ENCODE measurements at places on chromosomes 6 and 20.

DNA sequence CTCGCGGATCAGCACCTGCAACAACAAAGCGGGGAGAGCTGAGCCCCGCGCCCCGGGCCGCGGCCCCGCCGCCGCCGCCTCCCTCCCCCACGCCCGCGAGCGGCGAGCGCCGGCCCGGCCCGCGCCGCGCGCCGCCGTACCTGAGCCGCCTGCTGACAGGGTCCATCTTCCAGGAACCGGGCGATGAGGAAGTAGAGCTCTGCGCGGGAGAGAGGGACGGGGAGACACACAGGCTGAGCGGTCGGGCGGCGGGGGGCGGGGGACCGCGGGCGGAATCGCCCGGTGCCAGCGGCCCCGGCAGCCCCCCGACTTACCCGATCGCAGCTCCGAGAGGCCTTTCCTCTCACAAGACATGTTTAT, 359 bp downstream of the PHIP start:
- DNase-seq = no peak

- no peak for DNase-seq
These were observed 6.5 kb downstream of the PEDS1 start for GRCh38 chr20:50146732-50147662.

DNA sequence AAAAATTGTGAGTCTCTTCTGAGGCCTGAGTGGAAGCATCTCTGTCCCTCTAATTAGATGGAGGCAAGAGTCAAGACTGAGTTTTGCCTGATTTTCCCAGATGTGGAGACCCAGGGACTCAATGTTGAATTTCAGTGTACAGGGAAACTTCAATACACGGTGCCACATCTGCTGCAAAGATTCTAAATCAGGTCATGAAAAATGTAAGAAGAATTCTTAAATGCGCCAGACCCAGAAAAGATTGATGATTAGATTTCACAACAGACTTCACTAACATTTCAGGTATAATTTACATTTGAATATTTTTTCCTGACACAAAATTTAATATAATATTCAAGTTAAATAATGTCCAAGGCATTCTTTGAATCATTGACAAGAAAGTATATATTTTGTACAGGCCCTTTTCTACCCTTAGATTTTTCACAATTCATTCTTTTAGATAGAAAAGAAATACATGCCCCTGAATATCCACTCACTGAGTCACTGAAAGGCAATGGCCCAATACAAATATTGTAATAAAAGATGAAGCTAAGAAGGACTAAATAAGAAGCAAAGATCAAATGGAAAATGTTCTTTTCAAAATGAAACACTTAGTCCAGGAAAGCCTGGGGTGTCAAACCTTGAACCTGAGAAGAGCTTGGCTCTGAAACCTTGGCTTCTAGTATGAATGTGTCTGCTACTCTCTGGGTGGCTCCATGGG, 18.2 kb upstream of the HDGFL1 start:
- no peak for DNase-seq

- DNase-seq = no peak
These were observed 33.4 kb downstream of the TNXB start for GRCh38 chr6:32075781-32076180.

DNA sequence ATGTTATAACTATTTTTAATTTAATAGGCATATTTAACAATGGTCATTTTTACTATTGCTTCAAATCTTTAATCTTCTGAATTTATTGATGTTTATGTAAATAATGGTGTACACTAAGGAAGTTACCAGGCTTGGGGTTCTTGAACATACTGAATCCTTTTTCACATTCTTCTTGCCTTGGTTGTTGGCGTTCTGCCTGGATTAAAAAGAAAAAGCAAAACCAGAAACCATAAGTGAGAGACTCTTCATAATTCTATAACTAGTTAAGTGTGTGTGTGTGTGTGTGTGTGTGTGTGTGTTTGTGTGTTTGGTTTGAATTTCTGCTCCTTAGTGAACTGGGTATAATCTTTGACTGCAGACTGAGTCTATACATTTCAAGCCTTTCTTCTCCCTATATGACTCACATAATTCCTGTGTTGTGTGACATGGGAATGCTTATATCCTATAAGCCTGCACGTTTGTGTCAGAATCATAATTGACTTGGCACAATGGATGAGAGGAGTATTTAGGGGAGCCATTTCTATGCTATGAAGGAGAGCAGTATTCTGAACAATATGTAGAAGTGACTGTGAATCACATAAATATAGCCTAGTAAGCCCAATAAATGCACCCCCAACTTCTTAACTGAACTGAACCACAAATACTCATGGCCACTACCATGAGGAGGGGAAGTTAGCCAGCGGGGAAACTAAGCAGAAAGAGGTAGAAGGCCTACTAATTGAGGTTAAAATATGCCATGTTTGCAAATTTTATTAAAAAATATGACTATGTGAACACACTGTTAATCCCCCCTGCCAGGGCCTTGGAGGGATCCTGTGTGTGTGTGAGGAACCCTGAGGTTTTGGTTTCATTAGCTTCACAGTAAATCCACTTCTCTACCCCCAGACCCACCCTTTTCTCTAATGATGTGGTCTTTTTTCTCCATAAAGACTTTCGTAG, 425.5 kb downstream of the BCKDHB start:
- no peak for DNase-seq

DNA sequence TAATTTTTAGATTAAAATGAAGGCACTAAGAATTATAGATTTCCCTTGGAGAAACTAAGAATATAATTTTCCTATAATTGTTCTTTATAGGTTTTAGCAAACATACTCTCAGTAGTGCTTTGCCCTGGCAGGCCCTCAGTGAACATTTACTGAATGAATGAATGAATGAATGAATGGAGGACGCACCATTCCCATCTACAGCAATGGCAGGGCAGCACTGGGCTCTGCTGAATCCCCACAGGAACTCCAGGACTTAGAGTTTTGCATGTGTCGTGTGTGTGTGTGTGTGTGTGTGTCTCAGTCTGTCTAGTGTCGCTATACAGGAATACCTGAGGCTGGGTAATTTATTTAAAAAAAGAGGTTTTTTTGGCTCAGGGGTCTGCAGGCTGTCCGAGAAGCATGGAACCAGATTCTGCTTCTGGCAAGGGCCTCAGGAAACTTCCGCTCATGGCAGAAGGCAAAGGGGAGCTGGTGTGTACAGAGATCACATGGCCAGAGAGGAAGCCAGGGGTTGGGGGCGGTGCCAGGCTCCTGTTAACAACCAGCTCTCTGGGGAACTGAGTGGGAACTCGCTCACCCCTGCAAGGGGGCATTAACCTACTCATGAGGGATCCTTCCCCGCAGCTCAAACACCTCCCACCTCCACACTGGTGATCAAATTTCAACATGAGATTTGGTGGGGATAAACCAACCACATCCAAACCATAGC, 20.1 kb downstream of the RNASET2 start:
- no peak for DNase-seq

DNA sequence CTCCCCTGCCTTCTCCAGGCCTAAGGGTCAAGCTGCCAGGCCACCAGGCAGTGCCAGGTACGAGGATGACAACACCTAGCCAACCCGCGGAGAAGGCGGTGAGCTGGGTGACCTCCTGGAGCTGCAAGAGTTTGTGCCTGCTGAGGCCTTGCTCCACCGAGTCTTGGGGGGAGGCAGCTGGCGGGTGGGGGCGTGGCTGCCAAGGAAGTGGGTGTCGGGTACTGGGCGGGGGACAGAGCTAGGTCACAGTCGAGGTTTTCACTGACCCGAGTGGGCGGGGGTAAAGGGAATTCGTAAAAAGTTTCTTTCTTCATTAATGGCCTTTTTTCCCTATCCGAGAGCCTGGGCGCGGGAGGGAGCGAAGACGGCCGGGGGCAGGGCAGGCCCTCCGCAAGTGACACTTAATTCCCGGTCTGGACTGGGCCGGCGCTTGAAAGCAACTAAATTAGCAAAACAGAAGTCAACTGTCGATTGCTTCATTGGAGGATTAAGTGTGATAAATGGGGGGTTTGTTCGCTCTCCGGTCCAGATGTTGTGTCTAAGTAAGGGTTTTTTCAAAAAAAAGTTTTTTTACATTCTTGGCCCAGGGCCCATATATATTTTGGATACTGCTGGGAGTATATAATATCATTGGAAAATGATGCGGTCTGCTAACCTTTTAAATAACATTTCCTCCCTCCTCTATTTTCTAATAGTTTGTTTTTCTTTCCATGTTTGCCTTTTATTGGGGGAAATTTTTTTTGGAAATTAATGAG, 43.1 kb upstream of the FOXP4 start:
- DNase-seq = no peak

- no peak for DNase-seq
These were observed 283.4 kb upstream of the TBX18 start for GRCh38 chr6:85047818-85048217.

GRCh38 chr20:60143261-60143842, 185.1 kb downstream of the CDH26 start:
- DNase-seq = no peak

DNA sequence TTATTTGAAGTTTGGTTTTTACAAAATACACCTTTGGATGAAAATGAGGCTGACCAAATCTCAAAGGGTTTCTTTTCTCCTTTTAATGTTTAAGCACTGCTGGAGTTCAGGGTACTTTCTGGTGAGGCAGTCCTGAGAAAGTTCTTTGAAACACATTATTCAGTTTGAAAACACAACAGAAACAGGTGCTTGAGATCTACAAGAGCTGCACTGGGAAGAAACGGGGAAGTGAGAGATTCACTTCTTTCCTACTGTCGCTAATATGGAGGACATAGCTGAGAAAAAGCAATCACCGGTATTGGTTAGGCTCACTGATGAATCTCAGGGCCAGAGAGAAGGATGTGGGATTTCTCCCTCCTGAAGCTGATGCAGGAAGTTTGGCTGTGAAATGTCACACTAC, 22.9 kb upstream of the TMEM170B start:
- no peak for DNase-seq

GRCh38 chr6:43420012-43420709, 7.2 kb upstream of the ABCC10 start:
- DNase-seq = no peak

- no peak for DNase-seq
These were observed 20.9 kb downstream of the LY86 start for GRCh38 chr6:6609450-6609849.

All from AG04449 (cell line).